Fibroblast of lung (primary cell): ENCODE measurements at places on chromosomes 3 and 15.

GRCh38 chr3:4613366-4613765 lies 120.2 kb downstream of the ITPR1 start:
- no peak for DNase-seq

GRCh38 chr3:13782501-13782900 lies 97.4 kb downstream of the WNT7A start:
- no peak for DNase-seq

DNA sequence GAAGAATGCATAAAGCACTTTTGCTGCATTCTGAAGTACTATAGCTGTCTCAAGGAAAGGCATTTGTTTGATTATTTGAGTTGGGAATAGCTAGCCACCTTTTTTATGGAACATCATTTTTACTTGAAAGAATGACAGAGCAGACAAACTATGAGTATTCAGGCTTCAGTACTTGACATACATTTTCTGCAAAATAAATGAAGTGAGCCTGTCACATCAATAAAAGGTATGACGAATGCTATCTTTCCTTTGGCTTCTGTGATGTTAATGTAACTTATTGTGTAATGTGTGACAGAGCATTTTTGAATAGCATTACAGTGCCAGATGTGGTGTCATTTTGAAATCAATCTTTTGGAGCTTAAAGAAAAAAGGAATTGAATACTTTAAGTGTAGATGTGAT lies 440.3 kb upstream of the ONECUT1 start:
- no peak for DNase-seq

DNA sequence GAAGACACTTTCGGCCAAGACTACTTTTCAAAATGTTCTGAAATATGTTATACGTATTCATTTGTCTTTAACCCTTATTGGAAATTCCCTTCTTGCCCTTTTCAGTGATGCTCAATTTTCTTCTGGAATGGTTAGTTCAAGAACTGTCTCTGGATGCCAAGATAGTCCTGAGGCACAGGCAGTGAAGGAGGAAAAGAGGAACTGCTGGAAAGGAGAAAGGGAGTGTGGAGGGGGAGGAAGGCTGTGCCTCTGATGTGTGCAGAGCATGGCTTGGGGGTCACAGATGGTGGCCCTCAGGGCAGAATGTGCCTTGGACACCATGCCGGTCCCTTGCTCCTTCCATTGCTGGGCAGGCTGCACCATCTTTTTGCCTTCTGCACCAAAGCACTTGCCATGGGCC lies 73.7 kb downstream of the CEP63 start:
- no peak for DNase-seq

GRCh38 chr15:82812994-82813393 lies 3.6 kb downstream of the WHAMM start:
- no peak for DNase-seq

DNA sequence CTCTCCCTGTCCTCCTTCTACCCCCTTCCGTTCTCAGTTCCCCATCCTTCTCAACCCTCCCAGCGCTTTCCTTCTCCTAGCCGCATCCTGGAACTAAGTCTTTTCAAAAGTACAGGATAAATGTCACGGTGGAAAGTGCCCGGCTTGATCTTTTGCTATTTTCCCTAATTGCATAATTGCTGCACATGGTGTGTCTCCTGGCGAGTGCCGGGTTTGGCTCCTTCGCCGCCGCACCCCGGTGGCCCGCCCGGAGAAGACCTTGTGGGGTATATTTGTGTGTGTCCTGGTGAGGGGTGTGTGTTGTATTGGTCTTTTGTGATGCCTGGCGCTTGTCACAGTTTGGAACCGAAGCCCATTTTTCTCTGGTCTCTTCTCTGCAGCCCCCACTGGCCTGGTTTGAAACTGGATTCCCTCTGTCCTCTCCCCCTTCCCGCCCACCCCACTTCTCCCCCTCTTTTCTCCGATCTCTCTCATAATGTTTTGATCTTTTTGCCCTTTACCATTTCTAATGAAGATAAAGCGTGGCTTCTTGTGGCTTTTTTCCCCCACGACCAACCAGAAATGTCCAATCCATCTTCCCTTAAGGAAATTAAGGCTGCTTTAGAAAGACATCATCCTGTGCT lies 692 bp downstream of the UBE2E2 start:
- no peak for DNase-seq

- DNase-seq, result peak; percentile 73
Measured at GRCh38 chr3:165837058-165837525, at the start of gene BCHE. TSS of gene BCHE (minus strand) at chr3:165837423. CDS start at chr3:165831033, 6,390 bp downstream.

DNA sequence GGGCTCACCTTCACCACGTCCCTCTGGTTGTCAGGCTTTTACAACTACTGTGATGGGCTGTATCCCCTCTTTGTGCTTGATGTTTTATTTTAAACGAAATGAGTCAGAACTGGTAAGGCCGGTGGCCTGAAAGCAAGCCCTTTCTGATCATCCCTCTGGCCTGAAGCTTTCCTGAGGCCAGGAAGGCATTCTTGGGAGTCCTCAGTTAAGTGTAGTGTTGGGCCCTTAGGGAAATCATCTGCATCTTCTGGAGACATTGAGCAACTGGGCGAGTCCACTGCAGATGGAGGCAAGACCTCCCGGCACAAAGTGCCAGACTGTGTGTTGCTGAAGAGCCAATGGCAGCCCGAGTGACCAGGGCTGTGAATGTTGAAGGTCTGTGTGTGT lies 33.0 kb upstream of the AMOTL2 start:
- DNase-seq, result peak; percentile 11

DNA sequence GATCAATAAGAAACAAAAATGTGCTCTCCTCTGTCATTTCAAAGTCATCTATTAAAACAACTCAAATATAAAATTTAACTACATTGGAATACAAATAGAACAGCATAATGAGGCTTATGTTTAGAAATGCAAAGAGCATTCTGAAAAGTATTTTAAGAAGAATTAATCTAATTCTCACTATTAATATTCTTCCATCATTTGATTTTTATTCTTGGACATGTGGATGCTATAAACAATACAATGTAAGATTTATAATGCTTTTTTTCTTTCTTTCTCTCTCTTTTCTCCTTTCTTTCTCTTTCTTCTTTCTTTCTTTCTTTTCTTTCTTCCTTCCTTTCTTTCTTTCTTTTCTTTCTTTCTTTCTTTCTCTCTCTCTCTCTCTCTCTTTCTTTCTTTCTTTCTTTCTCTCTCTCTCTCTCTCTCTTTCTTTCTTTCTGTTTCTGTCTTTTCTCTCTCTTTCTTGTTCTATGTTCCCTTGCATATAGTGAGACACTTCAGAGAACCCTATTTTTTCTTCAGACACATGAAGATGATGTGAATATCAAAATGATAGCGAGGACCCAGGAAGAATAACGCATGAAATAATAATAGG lies 32.6 kb upstream of the MEIS2 start:
- DNase-seq, result no peak

GRCh38 chr15:89187986-89188514 lies 33.3 kb downstream of the RLBP1 start:
- DNase-seq, result no peak
